ENCODE measurements at places on chromosomes 1 and 21. TPM values are rescaled to one million over a fixed set of nuclear protein-coding genes. Genes with fewer than 3 reads are reported as not detected.

DNA sequence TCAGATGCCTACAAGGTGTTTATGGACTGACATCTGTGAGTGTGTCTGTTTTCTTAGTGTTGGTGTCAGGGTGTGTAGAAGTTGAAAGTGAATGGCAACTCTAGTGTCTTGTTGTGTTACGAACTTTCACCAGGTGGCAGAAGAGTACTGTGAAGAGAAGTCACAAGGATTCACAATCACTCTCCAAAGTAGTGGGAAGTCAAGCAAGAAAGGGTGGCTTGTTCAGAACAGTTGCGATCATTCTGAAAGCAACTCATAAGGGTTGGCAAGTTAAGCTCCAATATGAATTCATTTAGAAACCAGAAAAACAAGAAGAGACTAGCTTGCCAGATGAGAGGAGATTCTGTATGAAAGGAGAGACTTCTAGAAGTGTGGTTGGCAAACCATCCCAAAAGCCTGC is 86.1 kb downstream of the FASLG start:
- H3K4me3 ChIP-seq: peak overlapping the region; percentile 55
- peaks cover 37% of the 10 kb centered on the region for H3K4me1 ChIP-seq
- H3K27me3 ChIP-seq: peaks cover 17% of the 10 kb centered on the region

DNA sequence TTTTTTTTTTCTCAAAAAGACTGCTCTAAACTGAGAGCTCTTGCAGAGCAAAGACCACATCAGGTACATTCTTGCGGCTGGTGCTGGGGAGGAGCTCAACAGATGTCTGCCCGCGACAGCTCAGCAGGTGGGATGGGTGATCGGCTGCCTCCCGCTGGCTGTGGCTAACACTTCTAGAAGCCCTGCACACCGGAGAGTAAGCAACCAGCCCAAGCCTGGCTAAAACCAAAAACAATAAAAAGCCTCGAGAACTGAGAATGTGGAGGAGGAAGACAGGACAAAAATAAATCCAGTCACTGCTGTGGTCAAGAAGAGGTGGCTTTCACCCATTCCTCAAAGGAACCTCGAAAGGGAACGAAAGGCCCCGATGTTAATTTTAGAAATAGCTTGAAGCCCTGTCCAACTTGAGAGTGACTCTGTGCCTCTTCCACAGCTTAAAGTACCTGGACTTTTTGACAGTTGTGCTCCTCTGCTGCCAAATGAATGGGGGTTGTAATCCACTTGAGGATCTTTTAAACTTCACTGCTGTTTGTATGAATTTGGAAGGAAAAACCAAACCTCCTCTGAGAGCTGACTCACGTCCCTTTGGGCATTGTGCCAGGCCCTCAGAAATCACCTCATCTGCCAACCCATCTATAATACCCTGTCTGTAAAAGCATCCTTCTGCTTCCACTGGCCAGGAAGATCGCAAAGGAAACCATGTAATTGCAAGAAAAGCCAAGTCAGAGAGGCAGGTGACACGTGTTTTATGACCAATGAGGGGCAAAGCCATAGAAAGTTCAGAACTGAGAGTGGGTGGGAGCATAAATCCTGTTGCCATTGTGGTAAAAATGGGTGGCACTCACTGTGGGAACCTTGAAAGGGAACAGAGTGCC is 78.6 kb downstream of the KCNN3 start:
- H3K4me3 ChIP-seq: peak overlapping the region; percentile 79
- H3K36me3 ChIP-seq: no peaks in the 10 kb centered on the region
- H3K27me3 ChIP-seq: peaks cover 8% of the 10 kb centered on the region
- H3K4me1 ChIP-seq: peaks cover 33% of the 10 kb centered on the region
- H3K27ac ChIP-seq: peak overlapping the region; percentile 91

- no peak overlapping the region for H3K27ac ChIP-seq
- no peaks in the 10 kb centered on the region for H3K27me3 ChIP-seq
- H3K4me1 ChIP-seq: no peaks in the 10 kb centered on the region
- no peaks in the 10 kb centered on the region for H3K36me3 ChIP-seq
- no peak for DNase-seq
These were observed 15.5 kb upstream of the CCDC27 start for GRCh38 chr1:3736708-3737107.

DNA sequence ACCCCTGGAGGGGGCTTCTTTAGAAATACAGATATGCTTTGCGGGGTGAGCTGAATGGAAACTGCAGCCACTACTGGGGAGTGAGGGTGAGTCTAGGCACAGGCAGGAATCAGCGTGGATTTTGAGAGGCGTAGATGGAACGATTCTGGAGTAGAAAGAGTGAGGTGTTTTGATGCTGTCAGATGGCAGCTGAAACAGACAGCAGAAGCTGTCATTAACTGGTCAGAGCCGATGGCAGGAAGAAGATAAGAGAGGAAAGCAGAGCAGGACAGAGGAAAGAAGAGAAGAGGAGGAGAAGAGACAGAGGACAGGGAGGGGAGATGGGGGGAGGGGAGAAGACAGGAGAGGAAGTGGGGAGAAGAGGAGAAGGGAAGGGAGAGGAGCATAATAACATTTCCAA is 138.5 kb downstream of the LRIG2 start:
- H3K36me3 ChIP-seq: no peaks in the 10 kb centered on the region
- no peak overlapping the region for H3K27ac ChIP-seq
- no peak overlapping the region for H3K4me3 ChIP-seq
- DNase-seq: no peak
- peaks cover 2% of the 10 kb centered on the region for H3K4me1 ChIP-seq
- H3K27me3 ChIP-seq: peaks cover 13% of the 10 kb centered on the region

DNA sequence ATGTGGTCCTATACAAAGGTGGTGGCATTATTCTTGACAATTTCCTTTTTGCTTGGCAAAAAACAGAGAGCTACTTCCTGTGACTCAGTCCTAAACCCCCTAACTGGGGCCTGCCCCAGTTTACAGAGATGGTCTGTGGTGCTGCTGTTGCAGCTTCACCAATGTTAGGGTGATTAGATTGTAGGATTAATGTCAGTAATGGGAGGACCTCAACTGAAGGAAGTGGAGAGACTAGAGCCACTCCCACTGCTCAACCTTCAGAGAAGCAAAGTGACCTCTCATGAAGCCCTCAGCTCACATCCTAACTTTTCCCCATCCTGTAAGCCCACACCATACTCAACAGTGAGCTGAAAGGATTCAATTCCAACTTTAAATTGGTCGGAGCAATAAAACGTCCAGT is 3.6 kb downstream of the S100A6 start:
- H3K36me3 ChIP-seq: peaks cover 6% of the 10 kb centered on the region
- peak overlapping the region; percentile 91 for H3K4me3 ChIP-seq
- peak overlapping the region; percentile 89 for H3K27ac ChIP-seq
- peaks cover 44% of the 10 kb centered on the region for H3K4me1 ChIP-seq
- H3K27me3 ChIP-seq: no peaks in the 10 kb centered on the region

Gene C1orf94
- total RNA-seq: not detected

DNA sequence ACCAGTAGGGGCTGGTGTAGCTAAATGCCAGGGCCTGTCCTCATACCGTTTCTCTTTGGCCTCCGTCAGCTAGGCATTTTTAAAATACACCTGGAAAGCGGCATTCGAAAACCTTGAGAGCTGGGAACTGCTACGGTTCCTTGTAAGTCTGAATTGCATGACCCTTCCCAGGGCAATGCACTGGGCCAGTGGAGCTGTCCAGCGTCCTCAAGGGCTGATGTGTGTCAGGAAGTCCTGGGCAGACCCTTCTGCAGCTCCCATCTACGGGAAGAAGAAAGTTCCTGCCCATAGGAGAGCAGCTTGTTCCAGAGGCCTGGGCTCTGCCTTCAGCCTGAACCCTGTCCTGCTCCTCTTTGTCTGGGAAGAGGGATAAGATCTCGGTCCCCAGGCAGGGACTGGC is 34.1 kb downstream of the UBASH3A start:
- DNase-seq: no peak
- peaks cover 42% of the 10 kb centered on the region for H3K4me1 ChIP-seq
- H3K36me3 ChIP-seq: peaks cover 81% of the 10 kb centered on the region
- H3K27me3 ChIP-seq: no peaks in the 10 kb centered on the region
- no peak overlapping the region for H3K27ac ChIP-seq

- H3K36me3 ChIP-seq: peaks cover 3% of the 10 kb centered on the region
- H3K27ac ChIP-seq: no peak overlapping the region
- H3K4me1 ChIP-seq: peaks cover 19% of the 10 kb centered on the region
- no peak overlapping the region for H3K4me3 ChIP-seq
- DNase-seq: no peak
These were observed 14.9 kb upstream of the CD55 start for GRCh38 chr1:207306603-207307002.

GRCh38 chr21:42508371-42508770 is 5.3 kb upstream of the SLC37A1 start:
- H3K4me3 ChIP-seq: no peak overlapping the region
- no peaks in the 10 kb centered on the region for H3K36me3 ChIP-seq
- peaks cover 2% of the 10 kb centered on the region for H3K27me3 ChIP-seq
- peaks cover 18% of the 10 kb centered on the region for H3K4me1 ChIP-seq

Gene APOBEC4
- not detected for total RNA-seq

DNA sequence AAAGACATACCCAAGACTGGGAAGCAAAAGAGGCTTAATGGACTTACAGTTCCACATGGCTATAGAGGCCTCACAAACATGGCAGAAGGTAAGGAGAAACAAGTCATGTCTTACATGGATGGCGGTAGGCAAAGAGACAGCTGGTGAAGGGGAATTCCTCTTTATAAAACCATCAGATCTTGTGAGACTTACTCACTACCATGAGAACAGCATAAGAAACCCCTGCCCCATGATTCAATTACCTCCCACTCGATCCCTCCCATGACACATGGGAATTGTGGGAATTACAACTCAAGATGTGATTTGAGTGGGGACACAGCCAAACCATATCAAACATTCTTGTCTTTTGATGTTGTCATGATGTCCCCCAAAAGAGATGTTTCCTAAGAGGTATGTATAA is 103.3 kb downstream of the DUSP10 start:
- no peak for DNase-seq
- H3K4me3 ChIP-seq: no peak overlapping the region
- H3K36me3 ChIP-seq: peaks cover 3% of the 10 kb centered on the region
- no peak overlapping the region for H3K27ac ChIP-seq

GRCh38 chr1:56948403-56949023 is 17.3 kb downstream of the C8B start:
- no peak overlapping the region for H3K4me3 ChIP-seq
- H3K27me3 ChIP-seq: no peaks in the 10 kb centered on the region
- no peaks in the 10 kb centered on the region for H3K36me3 ChIP-seq

Gene BNIPL
- total RNA-seq: 4.1 TPM

GRCh38 chr1:29563571-29563970 is 327.2 kb downstream of the PTPRU start:
- no peaks in the 10 kb centered on the region for H3K36me3 ChIP-seq
- DNase-seq: no peak
- no peaks in the 10 kb centered on the region for H3K4me1 ChIP-seq
- H3K4me3 ChIP-seq: no peak overlapping the region

DNA sequence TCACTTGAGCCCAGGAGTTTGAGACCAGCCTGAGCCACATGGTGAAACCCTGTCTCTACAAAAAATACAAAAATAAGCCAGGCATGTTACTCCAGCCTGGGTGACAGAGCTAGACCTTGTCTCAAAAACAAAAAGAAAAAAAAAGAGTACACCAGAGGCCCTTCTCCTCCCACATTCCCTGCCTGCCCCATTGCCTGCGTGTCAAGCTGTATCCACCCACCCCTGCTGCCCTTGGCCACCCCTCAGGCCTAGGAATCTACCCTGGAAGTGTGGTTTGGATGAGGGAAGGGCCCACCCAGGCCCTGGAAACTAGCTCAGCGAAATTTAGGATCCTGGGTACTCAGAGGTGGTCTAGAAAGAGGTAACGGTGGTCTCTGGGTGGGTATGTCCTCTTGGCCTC is 25.7 kb upstream of the WASF2 start:
- no peak overlapping the region for H3K27ac ChIP-seq
- H3K36me3 ChIP-seq: no peaks in the 10 kb centered on the region
- H3K4me1 ChIP-seq: peaks cover 21% of the 10 kb centered on the region
- H3K4me3 ChIP-seq: no peak overlapping the region
- no peak for DNase-seq

- H3K4me1 ChIP-seq: no peaks in the 10 kb centered on the region
- no peak overlapping the region for H3K4me3 ChIP-seq
- no peak for DNase-seq
These were observed 160.2 kb downstream of the NTMT2 start for GRCh38 chr1:170305777-170306512.

GRCh38 chr1:203302456-203302855 is 2.9 kb upstream of the BTG2 start:
- no peak for DNase-seq
- no peak overlapping the region for H3K27ac ChIP-seq
- no peaks in the 10 kb centered on the region for H3K27me3 ChIP-seq
- H3K4me1 ChIP-seq: peaks cover 35% of the 10 kb centered on the region
- peaks cover 11% of the 10 kb centered on the region for H3K36me3 ChIP-seq

- peak overlapping the region; percentile 38 for H3K27ac ChIP-seq
- peak overlapping the region; percentile 35 for H3K4me3 ChIP-seq
- DNase-seq: peak; percentile 36
- peaks cover 47% of the 10 kb centered on the region for H3K4me1 ChIP-seq
These were observed 4.7 kb downstream of the BTBD19 start for GRCh38 chr1:44812822-44813543.
